ENCODE measurements at places on chromosomes 4 and X. TPM values are rescaled to one million over a fixed set of nuclear protein-coding genes. Genes with fewer than 3 reads are reported as not detected.

GRCh38 chr4:87559090-87559837 is 30.1 kb upstream of the SPARCL1 start:
- DNase-seq: no peak

DNA sequence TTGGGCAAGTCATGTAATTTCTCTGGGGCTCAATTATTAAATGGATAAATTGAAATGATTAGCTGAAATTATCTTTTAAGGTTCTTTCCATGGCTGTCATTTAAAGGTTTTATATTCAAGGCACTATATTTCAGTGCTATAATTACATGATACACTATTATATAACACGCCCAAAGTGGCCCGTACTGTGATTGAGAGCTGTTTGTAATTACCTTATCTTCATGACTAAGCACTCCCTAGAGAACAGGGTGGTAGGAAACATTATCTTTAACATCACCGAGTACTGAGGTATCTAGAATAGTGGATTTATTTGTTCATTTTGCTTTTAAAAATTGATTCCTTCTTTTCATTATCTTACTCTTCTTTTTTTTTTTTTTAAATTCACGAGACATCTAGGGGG is 79.0 kb downstream of the DIAPH2 start:
- no peak for DNase-seq

DNA sequence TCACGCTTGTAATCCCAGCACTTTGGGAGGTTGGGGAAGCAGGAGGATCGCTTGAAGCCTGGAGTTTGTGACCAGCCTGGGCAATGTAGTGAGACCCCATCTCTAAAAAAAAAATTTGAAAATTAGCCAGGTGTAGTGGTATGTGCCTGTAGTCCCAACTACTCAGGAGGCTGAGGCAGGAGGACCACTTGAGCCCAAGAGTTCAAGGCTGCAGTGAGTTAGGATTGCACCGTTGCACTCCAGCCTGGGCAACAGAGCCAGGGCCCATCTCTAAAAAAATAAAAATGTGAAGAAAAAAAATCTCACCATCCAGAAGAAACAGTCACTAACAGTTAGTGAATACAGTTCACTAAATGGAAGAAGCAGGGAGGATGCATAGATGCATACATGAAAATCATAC is 34.8 kb downstream of the TMEM271 start:
- no peak for DNase-seq

DNA sequence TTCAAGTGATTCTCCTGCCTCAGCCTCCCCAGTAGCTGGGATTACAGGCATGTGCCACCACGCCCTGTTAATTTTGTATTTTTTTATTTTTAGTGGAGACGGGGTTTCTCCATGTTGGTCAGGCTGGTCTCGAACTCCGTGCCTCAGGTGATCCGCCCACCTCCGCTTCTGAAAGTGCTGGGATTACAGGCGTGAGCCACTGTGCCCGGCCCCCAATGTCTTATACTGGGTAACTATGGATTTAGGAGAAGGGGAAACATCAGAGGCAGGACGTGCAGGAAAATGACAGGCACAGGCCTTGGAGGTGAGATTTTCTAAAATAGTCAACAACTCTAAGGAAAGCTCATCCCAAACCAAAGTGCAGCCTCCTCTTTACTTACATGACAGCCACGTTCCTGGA is 11.1 kb upstream of the TSPYL2 start:
- DNase-seq: no peak

GRCh38 chrX:102845020-102845419 is 92.1 kb upstream of the RAB40AL start:
- DNase-seq: no peak

GRCh38 chrX:142204522-142205433 is at the start of gene MAGEC2:
Gene MAGEC2, minus strand, starts transcription at chrX:142205290. Its CDS starts 1,303 bp downstream, at chrX:142203987.
- DNase-seq: no peak

The EPGN gene
- not detected for total RNA-seq

The RBPJ gene
- total RNA-seq: 34.6 TPM

The PPP4R3C gene
- total RNA-seq: not detected

The RBMXL3 gene
- not detected for total RNA-seq

The NDST3 gene
- total RNA-seq: 0.04 TPM

Data from heart right ventricle (tissue), 16 donors.